ENCODE measurements at places on chromosomes 5 and 9.

GRCh38 chr5:40022057-40022456 is 597.3 kb upstream of the DAB2 start:
- no peak for DNase-seq

GRCh38 chr9:70081120-70081495 is 37.5 kb downstream of the MAMDC2 start:
- DNase-seq, result peak; percentile 12

DNA sequence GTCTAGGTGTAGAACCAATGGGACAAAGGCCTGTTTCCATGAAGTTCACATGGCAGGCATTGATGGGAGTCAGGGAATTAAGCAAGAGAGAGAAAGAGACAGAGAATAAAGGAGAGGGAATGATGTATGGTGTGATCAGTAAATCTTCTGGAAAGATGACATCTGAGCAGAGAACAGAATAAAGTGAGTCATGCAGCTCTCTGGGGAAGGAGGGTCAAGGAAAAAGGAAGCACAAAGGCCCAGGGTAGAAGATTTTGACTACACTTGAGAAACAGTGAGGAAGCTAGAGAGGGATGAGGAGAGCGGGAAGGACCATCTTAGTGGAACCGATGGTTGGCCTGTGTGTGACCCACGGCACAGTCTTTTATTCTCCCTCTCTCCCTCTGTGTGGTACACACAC is 425.9 kb downstream of the SPOCK1 start:
- peak; percentile 41 for DNase-seq

DNA sequence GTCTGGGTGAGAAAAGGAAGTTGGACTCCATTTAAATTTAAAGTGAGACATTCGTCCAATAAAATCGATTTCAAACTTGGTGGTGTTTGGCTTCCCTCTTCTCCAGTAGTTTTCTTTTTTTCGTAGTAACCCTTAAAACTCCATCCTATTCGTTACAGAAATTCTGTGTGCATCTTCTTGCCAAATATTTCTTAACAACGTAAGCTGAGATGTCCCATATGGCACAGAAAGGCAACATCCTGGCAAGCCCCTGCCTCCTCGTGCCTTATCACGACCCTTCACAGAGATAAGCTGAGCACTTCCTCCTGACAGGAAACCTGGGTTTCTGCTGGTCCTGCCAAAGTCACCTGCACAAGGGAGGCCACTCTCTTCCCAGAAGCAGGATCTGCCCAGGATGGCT is 11.8 kb upstream of the ADAMTS2 start:
- DNase-seq, result no peak
